ENCODE measurements at places on chromosomes 5 and 9.

DNA sequence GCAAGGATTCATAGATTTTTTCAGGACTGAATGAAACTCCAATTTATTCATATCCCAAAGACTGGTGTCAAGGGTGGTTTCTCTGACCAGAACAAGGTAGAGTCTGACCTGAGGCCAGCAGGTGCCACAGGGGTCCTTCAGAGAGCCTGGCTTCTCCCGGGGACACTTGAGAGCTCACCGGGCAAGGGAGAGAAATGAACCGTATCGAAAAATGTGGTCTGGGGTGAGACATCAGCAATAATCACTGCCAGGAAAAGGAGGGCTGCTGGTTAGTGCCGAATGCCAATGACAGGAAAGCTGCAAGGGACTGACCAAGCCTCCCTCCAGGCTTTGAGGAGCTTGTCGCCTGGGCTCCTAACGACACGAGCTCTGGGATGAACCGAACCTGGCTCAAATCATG, 142.7 kb downstream of the TTLL11 start:
- DNase-seq, result no peak

DNA sequence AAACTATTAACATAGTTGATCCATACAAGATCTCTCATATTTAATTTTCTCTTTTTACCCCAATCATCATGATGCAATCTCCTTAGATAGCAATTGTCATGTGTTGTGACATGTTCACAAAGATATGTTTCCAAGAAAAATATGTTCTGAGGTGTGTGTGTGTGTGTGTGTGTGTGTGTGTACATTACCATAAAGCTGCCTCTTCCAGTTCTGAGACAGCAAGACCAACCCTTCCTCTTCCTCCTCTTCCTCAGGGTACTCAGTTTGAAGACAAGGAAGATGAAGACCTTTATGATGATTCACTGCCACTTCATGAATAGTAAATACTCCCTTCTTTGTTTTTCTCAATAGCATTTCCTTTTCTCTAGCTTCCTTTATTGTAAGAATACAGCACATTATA, 303.3 kb upstream of the PRDM9 start:
- DNase-seq, result no peak

DNA sequence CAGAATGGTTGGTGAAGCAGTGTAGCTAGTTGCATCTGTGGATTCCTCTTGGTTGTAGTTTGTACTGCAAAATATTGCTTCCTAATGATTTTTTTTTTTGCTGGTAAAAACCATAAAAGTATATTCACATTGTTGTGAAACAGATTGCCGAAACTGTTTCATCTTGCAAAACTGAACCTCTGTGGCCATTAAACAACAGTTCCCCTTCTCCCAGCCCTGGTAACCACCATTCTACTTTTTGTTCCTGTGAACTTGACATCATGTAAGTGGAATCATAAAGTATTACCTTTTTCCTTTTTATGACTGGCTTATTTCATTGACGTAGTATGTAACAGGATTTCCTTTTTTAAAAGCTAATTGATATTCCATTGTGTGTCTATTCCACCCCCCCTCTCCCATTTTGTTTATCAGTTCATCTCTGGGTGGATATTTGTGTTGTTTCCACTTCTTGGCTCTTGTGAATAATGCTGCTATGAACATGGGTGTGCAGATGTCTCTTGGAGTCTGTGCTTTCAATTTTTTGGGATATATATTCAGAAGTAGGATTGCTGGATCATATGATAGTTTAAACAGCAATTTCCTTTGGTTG, 11.8 kb downstream of the SUB1 start:
- DNase-seq, result no peak

DNA sequence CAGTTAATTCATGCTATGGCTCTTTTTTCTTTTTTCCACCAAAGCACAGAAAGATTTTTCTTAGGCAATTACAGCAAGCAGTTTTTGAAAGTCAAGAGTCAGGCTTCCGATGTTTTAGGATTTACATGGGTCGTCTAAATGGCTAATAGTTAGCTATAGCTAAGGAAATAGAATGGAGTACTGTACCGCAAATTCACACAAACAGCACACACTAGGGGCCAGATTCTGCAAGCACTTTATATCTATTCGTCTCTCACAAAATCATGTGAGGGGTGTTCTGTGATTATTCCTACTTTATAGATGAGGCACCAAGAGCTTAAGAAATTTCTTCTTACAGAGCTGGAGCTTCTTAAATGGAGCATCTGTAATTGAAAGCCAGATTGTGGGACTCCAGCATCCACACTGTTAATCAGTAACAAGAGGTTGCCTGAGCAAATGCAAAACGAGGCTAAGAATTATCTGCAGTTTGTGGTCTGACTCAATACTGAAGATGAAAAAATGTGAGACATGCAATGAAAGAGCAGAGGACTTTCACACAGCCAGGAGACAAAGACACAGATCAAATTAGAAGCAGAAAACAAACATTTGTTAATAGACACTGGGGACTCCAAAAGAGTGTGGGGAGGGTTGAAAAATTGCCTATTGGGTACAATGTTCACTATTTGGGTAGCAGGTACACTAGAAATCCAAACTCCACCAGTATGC, 62.7 kb upstream of the CTXN3 start:
- no peak for DNase-seq

GRCh38 chr9:71634752-71635151, 133.6 kb downstream of the CEMIP2 start:
- DNase-seq, result no peak

Measured in ELR (cell line).